ENCODE measurements at places on chromosomes 12 and 14.
A peak's percentile ranks its signal among the peaks of the same experiment; 100 is the strongest.

DNA sequence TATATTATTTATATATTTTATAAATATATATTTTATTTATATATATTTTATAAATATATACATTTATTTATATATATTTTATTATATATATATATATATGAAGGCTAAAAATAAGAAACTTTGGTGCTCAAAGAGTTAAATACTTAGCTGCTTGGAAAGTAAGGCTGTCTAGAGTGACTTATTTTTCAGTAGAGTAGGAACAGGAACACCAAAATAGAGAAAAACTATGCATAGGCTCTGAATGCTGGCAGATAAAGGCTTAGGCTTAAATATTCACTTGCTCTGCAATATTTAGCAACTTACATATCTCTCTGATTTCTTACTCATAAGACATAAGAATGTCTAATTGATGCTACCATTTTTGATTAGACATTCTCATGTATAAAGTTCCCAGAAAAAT, 991.2 kb downstream of the VRK1 start:
- DNase-seq: no peak

DNA sequence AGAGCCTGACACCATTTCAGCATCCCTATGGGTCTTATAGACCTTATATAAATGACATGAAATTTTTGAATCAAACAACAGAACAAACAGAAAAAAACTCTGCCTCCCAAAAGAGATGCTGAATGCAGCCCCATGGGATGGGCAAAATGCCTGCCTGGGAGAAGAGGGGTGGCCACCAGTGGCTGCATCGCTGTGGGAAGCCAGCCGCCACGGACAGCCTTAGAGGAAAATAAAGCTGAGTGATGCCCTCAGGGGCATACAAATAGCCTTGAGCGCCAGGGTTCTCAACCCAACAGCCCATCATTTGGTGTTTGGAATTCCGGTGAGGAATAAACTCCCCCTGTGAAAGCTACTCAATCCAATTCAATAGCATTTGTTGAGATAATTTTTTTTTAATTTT, 22.9 kb downstream of the SYNE3 start:
- DNase-seq: no peak

DNA sequence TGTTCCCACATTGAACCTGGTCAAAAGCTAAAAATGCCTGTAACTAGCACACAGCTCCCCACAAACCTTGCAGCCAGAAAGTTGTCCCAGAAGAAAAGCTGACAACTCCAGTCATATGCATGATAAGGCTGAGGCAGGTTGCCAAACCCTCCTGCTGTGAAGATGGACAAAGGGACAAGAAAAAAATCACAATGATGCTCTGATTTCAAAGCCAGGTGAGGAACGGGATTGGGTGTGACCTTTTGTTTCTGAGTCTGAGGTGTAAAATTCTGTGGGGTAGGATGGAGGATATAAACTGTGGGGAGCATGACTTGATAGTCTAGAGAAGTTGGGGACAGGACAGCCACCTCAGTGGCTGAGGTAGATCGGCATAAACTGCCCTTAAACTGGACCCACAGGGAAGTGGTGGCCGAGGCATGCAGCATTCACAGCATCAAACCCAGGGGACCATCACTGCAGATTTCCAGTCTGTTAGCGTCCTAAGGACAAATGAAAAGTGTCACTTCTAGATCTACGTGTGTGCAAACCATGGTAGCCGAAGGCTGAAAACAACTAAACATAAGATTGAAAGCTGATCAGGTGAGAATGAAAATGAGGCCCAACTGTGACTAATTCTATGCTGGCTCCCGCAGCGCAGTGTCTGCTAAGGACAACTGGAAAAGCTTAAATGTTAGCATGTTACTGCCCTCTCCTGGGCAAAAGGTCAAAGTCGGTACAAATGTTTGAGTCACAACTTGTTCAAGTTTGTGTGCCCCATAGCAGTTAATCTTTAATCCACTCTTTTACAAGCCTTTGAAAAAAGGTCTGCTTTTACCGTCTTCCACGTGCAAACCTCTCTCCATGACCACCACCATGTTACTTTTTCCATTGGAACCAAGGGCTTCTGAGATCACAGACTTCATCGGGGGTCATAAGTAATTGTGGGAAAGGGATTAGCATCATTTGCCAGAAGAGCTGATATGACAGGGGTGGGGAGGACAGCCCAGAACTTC, 39.8 kb downstream of the GRIN2B start:
- no peak for DNase-seq

GRCh38 chr14:31357279-31357678, 63.1 kb downstream of the HEATR5A start:
- DNase-seq: no peak

GRCh38 chr12:119230807-119231206, 52.1 kb downstream of the HSPB8 start:
- no peak for DNase-seq

DNA sequence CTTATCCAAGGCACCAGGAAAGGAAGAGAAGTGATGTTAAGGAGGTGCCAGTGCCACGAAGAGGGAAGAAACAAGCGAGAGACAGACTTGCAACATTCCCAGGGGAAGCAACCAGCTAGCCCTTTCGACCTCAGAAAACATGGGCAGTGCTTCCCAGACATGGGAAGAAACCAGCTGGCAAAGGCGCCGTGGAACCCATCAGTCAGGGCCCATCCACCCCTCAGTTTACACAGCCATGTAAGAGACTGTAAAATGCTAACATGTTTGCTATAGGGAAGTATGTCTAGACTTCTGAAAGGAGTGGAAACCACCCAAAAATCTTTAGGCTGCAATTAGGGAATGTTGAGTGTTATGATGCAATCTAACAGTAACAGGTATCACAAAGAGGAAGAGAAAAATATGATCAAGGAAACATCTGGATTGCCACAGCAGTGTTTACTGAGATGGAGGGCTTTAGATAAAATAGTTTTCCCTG, 26.3 kb downstream of the ANAPC5 start:
- DNase-seq: no peak

GRCh38 chr12:82862876-82863649, 176.4 kb downstream of the TMTC2 start:
- no peak for DNase-seq

DNA sequence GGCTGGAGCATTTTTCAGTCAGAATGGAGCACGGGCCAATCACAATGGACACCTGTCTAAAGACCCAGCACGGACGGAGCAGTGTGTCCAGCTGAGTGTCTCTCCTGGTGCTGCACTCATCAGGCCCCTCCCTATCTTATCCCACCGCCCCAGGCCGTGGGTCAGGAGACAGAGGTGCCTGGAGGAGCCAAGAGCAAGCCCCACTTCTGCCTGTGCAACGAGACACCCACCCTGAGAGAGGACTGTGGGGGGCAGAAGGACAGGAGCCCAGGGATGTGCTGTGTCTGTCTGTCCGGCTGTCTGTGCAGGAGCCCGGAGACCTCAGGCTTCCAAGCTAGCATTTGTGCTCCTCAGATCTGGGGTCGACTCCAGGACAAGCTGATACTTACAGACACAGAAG, 69.6 kb upstream of the SFSWAP start:
- no peak for DNase-seq

GRCh38 chr12:26318661-26319068, 123.3 kb downstream of the SSPN start:
- peak; percentile 78 for DNase-seq

DNA sequence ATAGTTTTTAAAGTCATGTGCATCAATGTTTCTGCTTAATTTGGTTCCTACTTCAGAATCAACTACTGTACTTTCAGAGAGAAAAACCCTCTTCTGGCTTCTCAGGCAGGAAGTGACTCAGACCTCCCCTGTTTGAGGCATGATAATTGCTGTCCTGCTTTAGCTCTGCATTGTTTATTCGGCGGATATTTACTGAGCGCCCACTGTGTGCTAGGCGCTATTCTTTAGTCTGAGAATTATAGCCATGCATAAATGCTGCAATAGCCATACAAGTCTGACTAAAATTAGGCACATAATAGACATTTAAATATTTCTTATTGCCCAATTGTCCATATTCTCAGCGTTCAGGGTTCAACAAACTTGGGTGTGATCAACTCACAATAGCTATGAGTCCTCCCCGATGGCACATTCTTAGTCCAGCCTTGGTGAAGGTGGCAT, 6.1 kb upstream of the AMIGO2 start:
- DNase-seq: no peak

- no peak for DNase-seq
Observed at GRCh38 chr12:6980740-6981139, 10.0 kb downstream of the EMG1 start.

- no peak for DNase-seq
Observed at GRCh38 chr14:103542605-103543088, 13.7 kb downstream of the TRMT61A start.

- no peak for DNase-seq
Observed at GRCh38 chr12:116337312-116337711, 59.8 kb upstream of the MED13L start.

DNA sequence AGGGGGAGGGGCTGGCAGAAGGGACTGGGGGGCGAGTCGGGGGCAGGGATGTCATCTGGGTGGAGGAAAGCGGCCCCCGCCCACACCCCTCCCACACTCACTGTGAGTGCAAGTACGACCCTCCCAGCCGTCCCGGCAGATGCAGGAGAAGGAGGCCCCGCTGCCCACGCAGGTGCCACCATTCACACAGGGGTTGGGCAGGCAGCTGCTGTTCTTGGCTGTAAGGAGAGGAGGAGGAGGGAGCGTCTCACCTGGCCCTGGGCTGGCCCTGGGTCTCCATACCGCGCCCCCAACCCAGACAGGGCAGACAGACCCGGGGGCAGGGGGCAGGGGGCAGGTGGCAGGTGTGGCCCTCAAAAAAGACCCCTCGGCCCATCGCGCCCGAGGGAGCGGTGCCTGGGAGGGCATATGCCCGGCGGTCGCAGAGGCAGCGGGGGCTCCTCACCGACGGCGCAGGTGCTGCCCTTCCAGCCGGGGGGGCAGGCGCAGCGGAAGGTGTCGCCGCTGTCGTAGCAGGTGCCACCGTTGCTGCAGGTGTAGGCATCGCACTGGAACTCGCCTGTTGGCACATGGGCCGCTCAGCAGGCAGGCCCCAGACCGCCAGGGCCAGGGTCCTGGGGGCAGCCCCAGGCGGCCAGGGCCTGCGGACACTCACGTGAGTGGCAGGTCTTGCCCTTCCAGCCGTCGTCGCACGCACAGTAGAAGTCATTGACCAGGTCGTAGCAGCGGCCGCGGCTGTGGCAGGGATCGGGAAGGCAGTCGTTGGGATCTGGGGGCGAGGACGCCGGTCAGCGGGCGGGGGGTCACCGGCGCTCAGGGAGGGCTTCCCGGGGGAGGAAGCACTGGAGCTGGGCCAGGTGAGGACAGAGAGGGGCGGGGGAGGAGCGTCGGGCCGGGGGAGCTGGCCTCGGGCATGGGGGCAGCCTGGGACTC, 20.6 kb downstream of the JAG2 start:
- DNase-seq: no peak

- DNase-seq: peak; percentile 95
Observed at GRCh38 chr12:54368709-54369596, 4.7 kb upstream of the GPR84 start.

- no peak for DNase-seq
Observed at GRCh38 chr14:53027041-53027440, 76.2 kb upstream of the FERMT2 start.

DNA sequence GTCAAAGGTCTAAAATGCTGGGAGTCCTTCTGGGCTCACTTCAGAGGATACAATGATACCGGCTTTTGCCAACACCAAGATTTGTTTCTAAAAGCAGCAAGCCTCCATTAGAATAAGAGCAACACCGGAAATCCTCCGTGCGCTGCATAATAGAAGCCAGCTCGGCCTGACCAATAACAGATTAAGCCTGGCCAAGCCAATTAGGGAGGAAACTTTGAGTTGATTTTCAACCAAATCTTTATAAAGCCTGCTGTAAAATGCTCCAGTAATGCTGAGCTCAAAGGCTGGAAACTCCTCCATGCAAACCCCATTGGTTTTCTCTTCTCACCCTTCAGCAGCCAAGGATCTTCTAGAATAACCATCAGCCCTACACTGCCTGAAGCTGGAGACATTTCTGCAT, 150.1 kb downstream of the NTF3 start:
- no peak for DNase-seq

- DNase-seq: no peak
Observed at GRCh38 chr12:2647186-2647585, 147.6 kb upstream of the FKBP4 start.

GRCh38 chr12:119940897-119941296, 48.1 kb upstream of the BICDL1 start:
- DNase-seq: no peak

DNA sequence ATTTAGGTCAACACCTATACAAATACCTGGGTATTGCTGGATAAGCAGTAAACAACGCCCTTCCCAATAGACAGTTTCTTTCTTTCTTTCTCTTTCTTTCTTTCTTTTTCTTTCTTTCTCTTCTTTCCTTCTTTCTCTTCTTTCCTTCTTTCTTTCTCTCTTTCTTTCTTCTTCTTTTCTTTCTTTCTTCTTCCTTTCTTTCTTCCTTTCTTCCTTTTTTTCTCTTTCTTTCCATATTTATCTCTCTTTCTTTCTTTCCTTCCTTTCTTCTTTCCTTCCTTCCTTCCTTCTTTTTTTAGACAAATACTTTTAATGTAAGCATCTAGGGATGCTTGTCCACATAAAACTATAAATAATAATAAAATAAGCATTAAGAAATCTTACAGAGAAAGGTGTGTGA, 123.2 kb downstream of the KCNK10 start:
- no peak for DNase-seq

- no peak for DNase-seq
Observed at GRCh38 chr12:103832048-103832997, 8.7 kb downstream of the NT5DC3 start.

DNA sequence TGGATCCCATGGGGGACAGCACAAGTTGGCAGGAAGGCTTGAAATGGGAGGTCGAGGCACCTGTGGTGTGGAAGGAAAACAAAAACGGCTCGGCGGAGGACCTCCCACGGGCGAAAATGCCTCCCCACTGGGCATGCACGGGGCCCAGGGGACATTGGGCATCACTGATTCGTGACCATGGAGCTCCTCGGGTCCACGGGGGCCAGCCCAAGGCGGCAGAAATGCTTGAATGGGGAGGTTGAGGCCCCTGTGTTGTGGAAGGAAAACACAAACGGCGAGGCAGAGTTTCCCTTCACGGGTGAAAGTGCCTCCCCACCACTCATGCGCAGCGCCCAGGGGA, 376.0 kb downstream of the ALG10 start:
- DNase-seq: no peak

DNA sequence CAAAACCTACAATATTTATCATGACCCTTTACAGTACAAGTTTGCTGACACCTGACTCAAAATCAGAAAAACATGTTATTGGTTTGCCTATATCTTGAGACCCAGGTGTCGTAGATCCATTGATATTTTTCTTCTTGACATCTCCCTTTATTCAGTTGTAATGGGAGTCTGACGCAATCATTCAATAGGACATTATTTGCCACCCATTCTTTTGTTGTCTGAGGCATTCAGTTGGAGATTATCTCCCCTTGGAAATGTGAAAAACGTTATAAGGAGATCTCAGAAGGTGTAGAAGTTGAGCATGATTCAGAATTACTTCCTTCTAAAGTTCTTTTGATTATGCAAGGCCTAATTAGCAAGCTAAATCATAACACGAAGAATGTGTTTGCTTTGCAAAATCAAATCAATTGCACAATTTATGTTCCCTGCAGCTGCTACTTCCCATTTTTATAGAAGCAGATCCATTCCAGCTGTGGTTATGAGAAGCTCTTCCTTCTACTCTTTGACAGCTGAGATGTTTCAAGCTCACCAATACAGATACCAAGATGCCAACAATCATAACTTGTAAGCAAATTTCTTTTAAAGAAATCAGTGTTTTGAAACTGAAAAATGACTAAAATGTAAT, 228.2 kb upstream of the SYT1 start:
- DNase-seq: no peak
